ENCODE measurements at places on chromosomes 3 and 15.
A peak's percentile ranks its signal among the peaks of the same experiment; 100 is the strongest.

DNA sequence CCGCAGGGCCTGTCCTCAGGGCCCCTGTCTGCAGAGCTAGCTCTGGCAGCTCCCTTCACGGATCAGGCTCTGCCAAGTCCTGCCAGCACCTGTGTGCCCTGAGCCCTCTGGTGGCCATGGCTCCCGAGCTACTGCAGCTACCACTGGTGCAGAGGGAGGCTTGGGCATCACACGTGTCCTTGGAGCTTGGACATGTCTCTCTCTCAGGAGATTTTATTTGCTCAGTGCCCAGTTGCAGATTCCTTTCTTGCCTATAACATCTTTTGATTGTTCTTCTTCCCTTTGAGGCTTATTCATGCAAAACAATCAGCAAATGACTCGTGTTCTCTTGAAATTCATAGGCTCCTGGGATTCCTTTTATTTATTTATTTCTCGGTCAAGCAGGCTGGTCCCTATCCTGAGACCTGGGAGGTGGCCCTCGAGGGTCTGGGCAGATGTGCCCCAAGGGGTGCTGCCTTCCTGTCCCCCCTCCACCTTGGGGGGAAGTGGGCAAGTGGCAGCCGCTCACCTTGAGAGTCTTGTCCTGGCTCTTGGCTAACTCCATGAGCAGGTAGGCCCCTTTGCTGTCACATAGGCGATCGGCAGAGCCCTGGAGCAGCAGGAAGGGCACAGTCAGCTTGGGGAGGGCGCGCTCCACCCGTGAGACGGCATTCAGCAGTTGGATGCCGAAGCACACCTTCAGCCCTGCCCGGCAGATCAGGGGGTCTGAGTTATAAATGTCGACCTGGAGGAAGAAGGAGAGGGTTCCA, 21.9 kb downstream of the ABTB1 start:
- DNase-seq = no peak

DNA sequence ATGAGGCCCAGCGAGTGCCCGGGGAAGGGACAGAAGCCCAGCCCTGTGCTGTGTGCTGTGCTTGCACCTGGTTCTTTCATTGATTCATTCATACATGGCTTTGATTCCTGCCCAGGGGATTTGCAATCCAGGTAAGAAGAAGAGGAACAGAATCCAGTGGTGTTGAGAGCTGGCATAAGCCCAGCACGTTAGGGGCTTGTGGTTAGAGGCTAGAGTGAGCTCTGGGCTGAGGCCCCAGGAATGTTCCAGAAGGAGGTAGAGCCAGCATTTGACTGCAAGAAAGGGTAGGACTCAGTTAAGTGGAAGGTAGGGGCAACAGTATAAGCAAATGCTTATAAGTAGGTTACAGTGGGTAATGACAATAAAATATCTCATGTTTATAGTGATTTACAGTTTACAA, 2.3 kb downstream of the VWA5B2 start:
- DNase-seq = no peak

DNA sequence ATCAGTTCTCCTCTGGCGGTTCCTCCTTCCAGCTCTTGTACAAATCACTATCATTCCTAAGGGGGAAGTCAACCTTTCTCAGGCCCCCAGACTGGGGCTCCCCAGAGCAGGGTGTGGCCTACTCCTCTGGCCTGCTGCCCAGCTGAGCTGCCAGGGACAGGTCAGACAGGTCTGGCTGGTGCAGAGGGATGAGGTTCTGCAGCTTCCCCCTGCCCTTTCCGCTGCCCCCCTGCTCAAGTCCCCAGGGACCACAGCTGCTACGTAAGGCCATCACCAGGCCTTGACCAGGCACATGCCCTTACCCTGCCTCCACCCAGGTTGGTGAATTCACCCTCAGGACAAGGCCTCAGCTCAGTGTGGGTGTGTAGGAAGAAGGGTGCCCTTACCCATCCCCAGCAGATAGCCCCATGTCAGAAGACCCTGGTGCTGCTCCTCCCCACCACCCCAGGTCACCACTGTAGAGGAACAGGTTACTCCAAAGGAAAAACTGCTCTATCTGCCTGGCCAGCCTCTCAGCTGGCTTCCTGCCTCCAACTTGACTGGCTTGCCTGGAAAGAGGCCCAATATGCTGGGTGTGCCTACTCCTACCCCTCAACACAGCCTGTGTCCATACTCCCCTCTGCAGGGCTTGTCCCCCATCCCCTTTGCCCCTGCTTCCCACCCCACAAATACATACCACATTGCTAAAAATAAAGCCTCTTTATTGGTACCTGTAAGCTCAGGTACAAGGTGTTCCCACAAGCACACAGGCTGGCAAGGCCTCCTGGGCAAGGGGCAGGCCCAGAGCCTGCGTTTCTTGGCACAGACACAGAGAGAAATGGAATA, 12.0 kb downstream of the CSRNP1 start:
- no peak for DNase-seq

DNA sequence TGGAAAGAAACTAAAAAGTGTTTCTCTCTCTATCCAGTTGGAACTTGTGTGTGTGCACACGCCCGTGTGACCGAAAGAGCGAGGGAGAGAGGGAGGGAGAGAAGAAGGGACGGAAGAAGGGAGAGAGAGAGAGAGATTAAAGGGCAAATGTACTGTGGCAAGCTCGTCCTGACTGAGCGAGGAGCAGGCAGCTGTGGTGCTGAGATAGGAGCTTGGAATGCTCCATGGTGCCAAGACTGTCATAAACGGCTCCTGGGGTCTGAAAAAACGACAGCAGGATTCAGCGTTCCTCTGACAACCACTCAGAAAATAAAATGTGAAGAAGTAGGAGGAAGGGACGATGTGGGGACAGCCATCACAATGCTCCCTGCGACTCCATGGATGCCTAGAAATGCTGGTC, 276.0 kb downstream of the SV2B start:
- DNase-seq = no peak

DNA sequence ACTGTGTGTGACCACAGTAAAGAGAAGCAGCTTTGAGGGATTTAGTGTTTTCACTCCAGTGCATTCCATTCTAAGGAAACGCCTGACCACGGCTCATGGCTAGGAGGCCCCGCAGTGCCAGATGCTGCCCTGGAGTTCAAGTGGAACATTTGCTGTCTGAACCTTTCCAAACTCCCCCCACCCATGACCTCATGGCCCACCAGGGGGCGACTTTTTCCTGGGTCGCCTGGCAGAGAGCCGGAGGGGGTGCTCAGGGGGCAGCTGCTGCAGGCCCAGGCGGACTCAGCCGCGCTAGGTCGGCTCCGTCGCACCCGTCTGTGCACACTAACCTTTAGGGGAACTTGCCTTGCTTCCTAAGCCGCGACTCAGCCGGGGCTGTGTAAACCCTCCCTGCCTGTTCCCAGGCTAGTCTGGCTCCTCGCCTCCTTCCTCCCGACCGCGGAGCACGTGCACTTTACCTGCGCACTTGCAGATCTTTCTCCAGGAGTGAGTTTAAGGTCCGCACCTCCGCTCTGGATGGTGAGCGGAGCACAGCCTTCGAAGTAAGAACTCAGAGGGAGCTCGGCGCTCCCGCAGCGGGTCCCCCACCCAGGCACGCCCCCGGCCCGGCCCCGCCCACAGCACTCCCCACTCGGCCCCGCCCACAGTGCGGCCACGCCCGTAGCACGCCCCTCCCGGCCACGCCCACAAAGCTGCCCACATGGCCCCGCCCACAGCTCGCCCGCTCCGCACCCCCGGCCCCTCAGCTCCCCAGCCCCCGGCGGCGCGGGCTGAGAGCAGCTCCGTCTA, at the start of gene OCA2:
Gene OCA2, minus strand, starts transcription at position 550 of the 789 bp plus-strand sequence. CDS start 17,441 bp downstream, outside the sequence.
- DNase-seq = no peak

DNA sequence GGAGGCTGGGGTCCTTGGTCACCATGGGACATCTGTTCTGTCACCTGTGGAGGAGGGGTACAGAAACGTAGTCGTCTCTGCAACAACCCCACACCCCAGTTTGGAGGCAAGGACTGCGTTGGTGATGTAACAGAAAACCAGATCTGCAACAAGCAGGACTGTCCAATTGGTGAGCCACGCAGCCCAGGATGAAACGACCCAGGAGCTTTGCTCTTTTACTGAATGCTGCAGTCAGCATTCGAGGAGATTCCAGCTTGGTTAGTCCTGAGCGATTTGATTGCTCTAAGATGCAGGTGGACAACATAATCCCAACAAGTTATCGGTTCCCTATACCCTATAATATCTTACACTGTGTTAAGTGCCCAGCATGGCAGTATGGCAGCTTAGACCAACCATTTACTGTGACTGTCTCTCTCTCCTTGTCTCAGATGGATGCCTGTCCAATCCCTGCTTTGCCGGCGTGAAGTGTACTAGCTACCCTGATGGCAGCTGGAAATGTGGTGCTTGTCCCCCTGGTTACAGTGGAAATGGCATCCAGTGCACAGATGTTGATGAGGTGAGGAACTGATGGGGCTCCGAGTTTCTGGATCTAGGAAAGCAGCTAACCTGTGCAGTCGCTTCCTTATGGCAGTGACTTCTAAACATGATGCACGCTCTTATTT, 7.8 kb downstream of the THBS1 start:
- no peak for DNase-seq

DNA sequence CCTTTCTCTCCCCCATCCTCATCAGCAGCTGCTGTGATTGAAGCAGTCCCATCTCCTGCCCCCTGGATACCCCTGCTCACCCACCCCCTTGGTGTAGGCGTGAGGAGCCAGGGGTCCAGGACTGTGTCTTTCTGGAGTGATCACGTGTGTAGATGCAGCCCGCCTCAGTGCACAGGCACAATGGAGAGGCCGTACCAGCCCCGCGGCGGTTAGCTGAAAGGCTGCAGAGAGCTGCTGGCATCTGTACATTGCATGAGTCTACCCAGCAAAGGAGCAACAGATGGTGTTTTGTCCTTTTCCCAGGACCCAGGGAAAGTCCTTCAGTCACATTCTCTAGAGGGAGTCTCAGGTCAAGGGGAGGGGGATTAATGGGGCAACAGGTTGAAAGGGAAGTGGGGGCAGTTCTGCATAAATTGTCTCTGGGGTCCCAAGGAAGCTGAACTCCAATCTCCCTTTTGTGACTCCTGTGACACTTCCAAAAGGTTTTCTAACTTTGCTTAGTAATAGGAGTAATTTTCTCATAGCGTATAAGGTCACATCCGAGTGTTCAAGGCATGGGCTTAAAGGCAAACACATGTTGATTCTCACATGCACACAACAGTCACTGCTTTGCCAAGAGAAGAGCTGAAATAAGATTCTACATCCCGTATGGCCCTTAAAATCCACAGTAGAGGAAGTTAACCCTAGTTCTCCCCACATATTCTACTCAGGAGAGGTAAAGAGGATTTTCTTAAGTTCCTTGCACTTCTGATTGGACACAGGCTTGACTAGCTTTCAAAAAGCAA, 7.1 kb downstream of the CSPG5 start:
- peak; percentile 20 for DNase-seq

- no peak for DNase-seq
Measured at GRCh38 chr3:194262176-194262924, 88.8 kb downstream of the CPN2 start.

- no peak for DNase-seq
Measured at GRCh38 chr15:38349251-38349650, 96.6 kb downstream of the SPRED1 start.

- no peak for DNase-seq
Measured at GRCh38 chr3:37544869-37545352, 316.8 kb upstream of the CTDSPL start.

- DNase-seq = no peak
Measured at GRCh38 chr3:172380632-172381031, 67.6 kb downstream of the GHSR start.
